ENCODE measurements at places on chromosomes 7 and 10. TPM values are rescaled to one million over a fixed set of nuclear protein-coding genes. Genes with fewer than 3 reads are reported as not detected.

The ZNF3 gene
- total RNA-seq: 40.8 TPM

The HOXA10 gene
- total RNA-seq: not detected

GRCh38 chr7:66050990-66051448, 24.6 kb upstream of the ASL start:
- DNase-seq: no peak

DNA sequence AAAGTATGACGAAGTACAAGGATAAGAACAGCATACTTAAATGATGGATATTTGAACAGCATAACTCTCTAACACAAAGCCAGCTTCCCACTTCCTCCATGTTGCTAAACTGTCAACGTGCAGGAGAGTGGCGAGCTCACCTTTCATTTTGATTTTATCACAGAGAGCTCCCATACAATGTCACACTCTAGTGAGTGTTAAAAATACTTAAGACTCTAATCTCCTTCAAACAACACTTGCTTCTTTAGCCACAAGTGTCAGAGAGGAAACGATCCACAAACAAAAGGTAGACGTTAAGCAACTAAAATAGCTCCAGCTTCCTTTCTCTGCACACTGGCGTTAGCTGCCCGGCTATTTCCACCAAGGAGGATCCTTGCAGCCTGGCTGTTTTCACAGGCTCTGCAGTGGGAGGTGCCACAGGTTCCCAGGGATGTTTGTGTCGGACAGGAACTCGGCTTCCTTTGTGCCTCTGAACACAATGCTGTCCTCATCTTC, 194.6 kb downstream of the COBL start:
- no peak for DNase-seq

The LLCFC1 gene
- not detected for total RNA-seq

The EEPD1 gene
- 9.8 TPM for total RNA-seq

DNA sequence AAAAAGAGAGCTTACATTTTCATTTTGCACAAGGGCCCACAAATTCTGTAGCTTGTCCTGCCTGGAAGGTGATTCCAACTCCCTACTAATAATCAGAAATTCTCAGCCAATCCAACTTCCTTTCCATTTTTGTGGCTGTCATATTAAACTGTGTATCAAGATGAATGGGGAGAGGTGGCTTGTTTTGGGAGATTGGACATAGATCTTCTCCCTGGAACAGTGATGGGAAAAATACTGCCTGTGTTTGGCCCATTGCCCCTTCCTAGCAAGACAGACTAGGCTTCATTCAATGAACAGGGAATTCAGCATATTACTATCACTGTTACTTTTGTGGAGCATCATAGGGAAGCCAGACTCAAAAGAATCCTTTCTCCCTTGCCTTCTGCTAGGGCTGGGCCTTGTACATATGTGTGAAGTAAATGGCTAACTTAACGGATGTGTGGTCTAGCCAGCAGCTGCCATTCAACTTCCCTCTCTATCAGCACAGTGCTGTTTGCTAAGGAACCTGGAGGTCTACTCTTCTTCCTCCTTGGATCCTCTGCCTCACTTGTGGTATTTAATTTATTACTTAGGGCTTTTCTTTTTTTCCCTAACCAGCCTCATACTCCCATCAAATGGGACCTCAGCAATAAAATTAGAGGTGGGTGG, 326.0 kb downstream of the BICC1 start:
- DNase-seq: no peak

GRCh38 chr10:119198438-119198837, 8.9 kb upstream of the GRK5 start:
- DNase-seq: peak; percentile 52

The MKI67 gene
- total RNA-seq: 17.1 TPM

The C10orf105 gene
- total RNA-seq: 0.18 TPM

DNA sequence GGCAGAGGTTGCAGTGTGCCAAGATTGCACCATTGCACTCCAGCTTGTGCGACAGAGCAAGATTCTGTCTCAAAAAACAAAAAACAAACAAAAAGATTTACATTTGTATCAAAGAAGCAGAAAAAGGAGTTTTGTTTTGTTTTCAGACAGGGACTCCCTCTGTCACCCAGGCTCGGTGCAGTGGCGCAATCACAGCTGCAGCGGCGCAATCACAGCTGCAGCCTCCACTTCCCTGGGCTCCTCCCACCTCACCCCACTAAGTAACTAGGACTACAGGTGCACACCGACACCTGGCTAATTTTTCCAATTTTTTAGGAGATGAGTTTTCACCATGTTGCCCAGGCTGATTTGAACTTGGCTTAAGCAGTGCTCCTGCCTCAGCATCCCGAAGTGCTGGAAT, 1.8 kb downstream of the ARMC10 start:
- no peak for DNase-seq

GRCh38 chr10:67668448-67668847, 27.5 kb downstream of the CTNNA3 start:
- no peak for DNase-seq

DNA sequence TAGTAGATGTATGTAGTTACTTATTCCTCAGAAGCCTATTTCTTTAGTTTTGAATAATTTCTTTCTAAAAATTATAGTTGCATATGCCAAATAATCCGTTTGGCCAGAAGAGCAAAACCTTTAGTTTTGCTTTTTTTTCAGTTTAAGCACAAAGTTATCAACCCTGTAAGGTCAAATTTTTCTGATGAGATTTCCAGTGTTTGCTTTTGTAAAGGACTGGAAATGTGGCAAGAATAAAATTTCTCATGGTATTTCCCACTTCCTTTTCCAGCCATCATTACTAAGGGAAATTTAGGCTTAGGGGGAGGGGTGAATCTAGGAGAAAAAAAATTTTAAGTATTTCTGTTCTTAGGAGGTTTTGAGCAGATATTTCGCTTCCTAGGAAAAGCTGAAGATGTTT, 7.6 kb downstream of the CALD1 start:
- no peak for DNase-seq

- DNase-seq: no peak
Observed at GRCh38 chr10:15037691-15038090, 6.1 kb upstream of the OLAH start.

DNA sequence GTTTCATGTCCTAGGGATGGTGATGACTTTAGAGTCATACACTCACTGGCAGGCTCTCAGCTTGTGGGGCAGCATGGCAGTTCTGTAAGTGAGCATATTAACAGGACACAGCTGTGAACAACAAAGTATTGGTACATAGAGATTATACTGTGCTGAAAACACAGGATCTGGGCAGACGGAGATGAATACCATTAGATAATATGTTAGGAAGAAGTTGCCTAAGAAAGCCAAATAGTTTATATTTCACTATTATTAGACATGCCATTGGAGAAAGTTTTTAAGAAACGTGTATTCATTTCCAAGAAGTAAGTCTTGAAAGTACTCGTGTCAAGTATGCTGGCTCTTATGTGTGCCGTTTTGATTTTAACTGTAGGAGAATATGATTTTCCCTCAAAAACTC, 274.5 kb downstream of the INHBA start:
- no peak for DNase-seq

- DNase-seq: no peak
Observed at GRCh38 chr7:126449611-126450268, 803.0 kb downstream of the GRM8 start.

All from H7 (cell line).